ENCODE measurements at places on chromosomes 5 and 9. TPM values are rescaled to one million over a fixed set of nuclear protein-coding genes. Genes with fewer than 3 reads are reported as not detected.
A peak's percentile ranks its signal among the peaks of the same experiment; 100 is the strongest.

DNA sequence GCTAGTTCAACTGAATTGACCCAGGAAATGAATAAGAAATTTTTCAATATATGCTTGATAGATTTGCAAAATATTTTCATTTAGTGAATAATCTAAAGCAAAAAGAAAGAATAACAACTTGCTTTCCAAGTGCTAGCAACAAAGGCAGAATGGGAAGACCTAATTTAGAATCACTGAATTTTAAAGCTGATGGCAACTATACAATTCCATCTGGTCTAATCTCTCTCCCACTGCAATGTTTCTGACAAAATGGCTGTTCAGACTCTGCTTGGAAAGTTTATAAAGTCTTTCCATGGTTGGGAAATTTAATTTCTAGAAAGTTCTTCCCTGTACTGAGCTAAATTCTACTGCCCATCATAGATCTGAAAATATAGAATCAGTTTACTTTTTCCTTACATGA lies 75.7 kb upstream of the ACOT12 start:
- no peak for DNase-seq

IL3 gene
- 71.9 TPM for total RNA-seq

DNA sequence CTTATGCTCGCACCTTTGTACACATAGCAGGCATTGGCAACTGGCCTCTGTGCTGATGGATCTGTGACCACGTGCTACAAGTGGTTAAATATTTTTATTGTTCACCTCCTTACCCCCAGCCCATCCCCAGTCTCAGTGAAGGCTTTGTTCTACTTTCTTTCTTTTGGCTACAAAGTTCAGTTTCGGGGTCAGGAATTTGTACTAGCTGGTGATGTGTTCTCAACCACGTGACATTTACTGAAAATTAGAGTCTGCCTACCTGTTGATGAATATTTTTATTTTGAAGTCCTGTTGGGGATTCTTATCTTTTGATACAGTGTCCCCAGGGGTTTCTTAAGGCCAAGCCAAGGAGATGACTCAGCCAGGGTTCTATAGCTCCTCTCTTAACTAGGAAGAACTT lies 47.8 kb downstream of the C9orf57 start:
- no peak for DNase-seq

SLCO6A1 gene
- not detected for total RNA-seq

- no peak for DNase-seq
Observed at GRCh38 chr5:98773214-98773463, 324 bp upstream of the RGMB start.

GRCh38 chr9:130866474-130866965 lies 30.1 kb downstream of the QRFP start:
- no peak for DNase-seq

DNA sequence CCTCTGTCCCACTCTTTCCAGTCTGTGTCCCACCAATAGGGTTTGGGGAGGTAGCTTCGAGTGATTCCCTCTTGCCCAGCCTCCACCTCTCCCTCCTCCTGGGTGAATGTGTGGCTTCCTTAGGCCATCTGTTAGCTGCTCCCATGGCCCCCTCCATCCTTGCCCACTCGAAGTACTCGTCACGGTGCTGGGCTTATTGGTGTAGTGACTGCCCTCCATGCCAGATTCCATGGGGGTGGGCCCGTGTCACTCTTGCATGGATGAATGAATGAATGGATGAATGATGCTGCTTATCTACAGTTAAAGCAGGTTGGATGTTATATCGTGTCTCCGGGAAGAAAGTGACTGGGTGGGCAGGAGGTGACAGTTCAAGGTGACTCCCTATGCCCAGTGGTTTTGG lies 19.1 kb downstream of the HMCN2 start:
- no peak for DNase-seq

DNA sequence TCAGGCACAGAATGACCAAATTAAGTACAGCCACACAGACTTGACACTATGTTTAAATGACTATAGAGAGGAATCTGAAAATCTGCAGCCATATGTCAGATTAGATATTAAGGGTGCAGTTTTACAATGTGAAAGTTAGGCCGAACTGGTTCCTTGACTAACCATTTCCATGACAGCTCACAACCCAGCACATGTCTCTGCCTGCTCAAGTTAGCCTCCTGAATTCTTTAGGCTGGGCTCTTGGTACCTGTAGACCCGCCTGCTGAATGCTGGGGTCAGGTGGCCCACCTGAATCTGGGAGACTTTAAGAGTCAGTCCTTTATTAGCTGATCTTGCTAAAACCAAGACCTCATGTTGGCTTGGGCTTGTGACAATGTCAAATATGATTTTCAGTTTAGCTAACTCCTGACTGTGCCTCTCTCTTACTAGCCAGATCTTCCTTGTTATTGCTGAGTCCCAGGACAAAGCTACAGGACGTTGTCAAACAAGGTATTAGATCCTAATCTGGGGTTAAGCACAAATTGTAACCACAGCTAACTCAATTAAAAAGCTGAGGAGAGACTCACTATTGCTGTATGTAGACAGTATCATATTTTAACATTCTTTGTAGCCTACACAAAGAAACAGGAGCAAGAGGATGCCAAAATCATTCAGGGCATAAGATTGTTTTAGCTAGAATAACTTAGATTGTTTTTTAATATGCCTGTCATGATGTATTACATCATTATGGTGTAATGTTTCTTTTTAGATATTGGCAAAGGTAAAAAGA lies 490.9 kb downstream of the SEMA5A start:
- DNase-seq: no peak

DNA sequence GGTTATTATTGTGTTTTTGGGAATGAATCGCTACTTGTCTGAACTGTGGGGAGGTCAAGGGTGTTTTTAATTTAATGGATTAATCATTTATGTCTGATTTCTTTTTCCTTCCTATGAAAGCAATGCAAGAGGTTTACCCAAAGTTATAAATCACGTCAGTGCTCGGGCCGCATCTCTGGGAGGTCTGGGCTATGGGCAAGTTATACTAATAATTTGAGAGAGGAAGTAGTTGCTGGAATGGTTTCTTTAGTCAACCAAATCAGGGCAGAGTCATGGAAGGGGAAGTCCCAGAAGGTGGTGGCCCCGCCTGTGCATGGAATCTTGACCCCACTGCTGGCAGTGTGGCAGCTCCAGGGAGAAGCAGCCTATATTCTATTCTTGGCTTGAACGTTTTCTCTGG lies 180.2 kb downstream of the HSPA4 start:
- DNase-seq: no peak

- DNase-seq: no peak
Observed at GRCh38 chr5:167096816-167097215, 1194.6 kb upstream of the WWC1 start.

- no peak for DNase-seq
Observed at GRCh38 chr5:35408146-35408545, 177.9 kb upstream of the PRLR start.

ROR2 gene
- total RNA-seq: not detected

DNA sequence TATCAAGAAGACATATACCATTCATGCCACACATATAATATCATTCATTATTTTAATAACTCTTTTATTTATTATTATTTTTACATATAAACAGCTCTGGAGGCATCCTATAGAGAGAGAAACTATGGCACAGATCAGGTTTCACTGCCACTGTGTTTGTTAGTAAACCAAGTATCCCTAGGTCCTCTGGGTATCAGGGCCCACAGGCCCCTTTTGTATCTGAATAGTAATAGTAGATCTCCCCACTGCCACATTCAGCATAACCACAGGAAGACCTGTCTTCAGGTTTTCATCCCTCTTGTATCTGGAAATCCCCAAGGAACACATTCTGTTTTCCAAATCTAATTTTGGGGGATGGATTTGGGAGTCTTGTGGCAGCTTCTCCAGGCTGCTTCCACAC lies 94.0 kb downstream of the SPATA31D1 start:
- no peak for DNase-seq

ARSB gene
- total RNA-seq: 19.6 TPM

- DNase-seq: no peak
Observed at GRCh38 chr9:8725635-8726034, 926.1 kb upstream of the DMAC1 start.

DNA sequence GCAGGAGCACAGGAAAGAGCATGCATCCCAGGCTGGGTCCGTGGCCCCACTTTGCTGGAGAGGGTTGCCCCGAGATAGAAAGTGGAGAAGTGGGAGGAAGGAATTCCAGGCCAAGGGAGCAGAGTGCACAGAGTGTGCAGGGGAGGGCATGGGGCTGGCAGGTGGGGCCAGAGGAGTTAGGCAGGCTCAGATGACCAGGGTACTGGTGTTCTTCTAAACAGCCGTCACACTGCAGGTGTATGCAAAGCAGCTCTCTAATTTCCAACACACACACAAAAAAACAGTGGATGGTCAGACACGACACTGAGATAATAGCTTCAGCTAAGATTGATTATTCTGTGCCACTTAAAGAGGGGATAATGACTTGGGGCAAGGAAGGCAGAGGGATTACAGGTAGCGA lies 212.2 kb downstream of the MTRR start:
- no peak for DNase-seq

FREM1 gene
- total RNA-seq: not detected

RNF20 gene
- 46.8 TPM for total RNA-seq

RPS14 gene
- 2,924 TPM for total RNA-seq

TUSC1 gene
- total RNA-seq: not detected

FGF1 gene
- not detected for total RNA-seq

PITX1 gene
- not detected for total RNA-seq

- no peak for DNase-seq
Observed at GRCh38 chr9:445033-445432, 230.4 kb downstream of the DOCK8 start.

GRCh38 chr5:117682416-117682815 lies 1107.8 kb upstream of the SEMA6A start:
- no peak for DNase-seq

MCTP1 gene
- total RNA-seq: 0.55 TPM

GRCh38 chr9:126470241-126470993 lies 143.3 kb upstream of the LMX1B start:
- DNase-seq: no peak

- DNase-seq: no peak
Observed at GRCh38 chr9:89008744-89009545, 17.7 kb downstream of the S1PR3 start.

ADRA1B gene
- not detected for total RNA-seq

BRINP1 gene
- total RNA-seq: not detected

NAA35 gene
- total RNA-seq: 34.1 TPM

- peak; percentile 64 for DNase-seq
Observed at GRCh38 chr9:96856363-96857286, 2.3 kb upstream of the ZNF782 start.

DNA sequence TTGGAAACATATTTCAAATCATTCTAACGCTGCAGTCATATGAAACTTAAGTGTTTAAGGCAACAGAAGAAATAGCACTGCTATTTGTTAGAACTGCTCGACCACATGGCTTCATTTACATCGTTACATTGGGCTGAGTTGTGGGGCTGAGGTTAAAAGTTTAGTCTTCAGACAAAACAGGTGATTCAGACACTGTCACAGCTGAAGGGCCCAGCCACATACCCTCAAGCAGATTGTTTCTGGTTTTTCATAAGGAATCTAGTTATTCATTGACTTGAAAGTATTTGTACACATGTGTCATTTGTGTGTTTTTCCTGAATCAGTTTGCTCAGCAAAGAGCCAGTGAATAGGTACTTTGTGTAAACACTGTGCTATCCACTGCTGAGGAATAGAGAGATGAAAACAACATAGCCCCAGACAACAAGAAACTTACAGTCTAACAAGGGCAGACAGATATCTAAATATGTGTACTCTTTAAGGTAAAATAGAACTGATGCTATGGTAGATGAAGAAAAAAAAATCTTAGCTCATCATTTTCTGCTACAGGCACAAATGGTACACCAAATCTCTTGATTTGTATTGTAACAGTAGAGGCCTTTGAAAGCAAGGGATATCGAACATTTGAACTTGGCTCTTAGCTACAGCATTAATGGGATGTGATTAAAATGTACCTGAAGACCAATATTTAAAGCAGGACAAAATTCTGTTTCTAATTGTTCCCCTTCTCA lies 357.6 kb upstream of the RPS23 start:
- DNase-seq: no peak

DCTN3 gene
- 83.4 TPM for total RNA-seq

DNA sequence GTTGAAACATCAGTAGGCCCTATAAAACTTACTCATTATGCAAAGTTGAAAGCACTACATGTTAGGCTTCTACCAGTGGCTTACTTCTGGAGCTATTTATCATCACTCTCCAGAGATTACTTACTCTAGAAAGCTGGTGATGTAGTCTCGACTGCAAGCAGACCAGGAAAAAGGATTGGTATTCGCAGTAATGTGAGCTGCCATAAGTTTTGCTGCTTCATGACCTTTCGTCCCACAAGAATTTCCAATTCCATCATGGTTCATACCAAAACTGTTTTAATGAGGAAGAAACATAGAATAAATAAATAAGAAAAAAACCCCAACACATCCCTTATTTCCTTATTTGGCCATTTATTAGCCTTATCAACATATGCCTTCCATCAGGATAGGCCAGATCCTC lies 181.9 kb downstream of the ADAMTS6 start:
- DNase-seq: no peak

- DNase-seq: no peak
Observed at GRCh38 chr9:34555936-34556525, 33.2 kb upstream of the ENHO start.

FBP2 gene
- not detected for total RNA-seq

ANKRD31 gene
- total RNA-seq: 0.64 TPM

PTGES gene
- not detected for total RNA-seq

GABRA6 gene
- not detected for total RNA-seq

DNA sequence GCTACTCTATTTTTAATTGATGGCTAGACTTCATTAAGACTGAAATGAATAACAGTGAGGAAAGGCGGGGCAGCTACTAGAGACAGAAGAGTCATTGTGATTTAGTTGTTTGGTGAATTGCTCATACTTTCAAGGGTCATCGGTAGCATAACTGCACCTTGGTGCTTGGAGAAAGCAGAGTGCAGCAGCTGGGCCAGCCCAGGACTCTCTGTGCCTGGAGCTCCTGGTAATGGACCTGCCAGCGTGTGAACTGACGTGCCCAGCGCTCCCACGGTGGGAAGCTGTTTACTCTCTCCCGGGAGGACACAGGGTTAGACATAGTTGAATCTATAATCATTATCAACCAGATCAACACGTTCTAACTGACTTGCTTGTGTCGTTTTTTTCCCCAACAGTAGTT lies 42.9 kb downstream of the LURAP1L start:
- no peak for DNase-seq

DNA sequence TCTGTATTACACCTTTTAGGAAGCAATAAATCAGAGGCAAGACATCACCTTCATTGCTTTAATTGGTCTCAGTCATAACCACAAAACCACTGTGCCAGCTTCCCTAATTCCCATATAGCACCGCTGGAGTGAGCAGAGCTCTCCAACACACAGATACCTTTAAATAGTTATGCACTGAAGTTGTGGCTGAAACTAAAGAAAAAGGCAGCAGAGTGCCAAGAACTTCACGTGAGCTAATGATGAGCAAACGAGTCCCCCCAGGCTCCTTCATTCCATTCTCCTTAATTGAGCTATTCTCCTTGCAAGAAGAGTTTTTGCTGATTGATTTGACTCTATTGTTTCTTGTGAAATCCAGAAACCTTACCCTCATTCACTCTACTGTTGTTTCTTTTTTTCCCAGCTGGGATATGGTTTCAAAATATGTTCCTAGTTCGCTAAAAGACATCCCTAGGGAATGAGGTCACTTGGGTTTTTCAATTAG lies 501.5 kb downstream of the SPATA31D1 start:
- DNase-seq: no peak

- no peak for DNase-seq
Observed at GRCh38 chr9:129575818-129576217, 45.1 kb downstream of the C9orf50 start.

GRCh38 chr5:3354606-3355005 lies 241.0 kb upstream of the IRX1 start:
- DNase-seq: no peak

FOXD1 gene
- 0.09 TPM for total RNA-seq

GRCh38 chr9:13508681-13509080 lies 229.2 kb upstream of the MPDZ start:
- DNase-seq: no peak

Measured in CD8-positive, alpha-beta memory T cell (primary cell).